Dorsolateral prefrontal cortex (tissue), 122 donors: ENCODE measurements at places on chromosomes 12 and 14.

DNA sequence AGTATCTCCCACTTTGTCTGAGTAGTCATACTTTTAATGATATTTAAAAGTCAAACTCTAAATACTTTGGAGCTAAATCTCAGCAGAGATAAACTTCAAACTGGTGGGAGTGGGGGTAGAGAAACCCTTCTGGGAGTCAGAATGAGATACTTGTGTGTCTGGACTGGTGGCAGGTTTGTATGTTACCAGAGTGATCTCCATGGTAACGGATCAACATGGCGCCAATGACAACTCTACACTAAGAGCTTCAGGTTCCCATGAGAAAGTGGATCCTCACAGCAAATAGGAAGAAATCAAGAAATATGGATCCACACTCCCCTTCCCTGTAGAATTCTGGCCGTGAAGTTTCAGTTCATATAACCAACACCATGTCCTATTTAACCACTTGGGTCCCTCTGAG, 121.9 kb downstream of the ETV6 start:
- DNase-seq, result no peak

- peak; percentile 77 for DNase-seq
Measured at GRCh38 chr14:75279153-75279762, 630 bp downstream of the FOS start.

GRCh38 chr12:92968176-92968813, 39.2 kb upstream of the EEA1 start:
- DNase-seq, result no peak

DNA sequence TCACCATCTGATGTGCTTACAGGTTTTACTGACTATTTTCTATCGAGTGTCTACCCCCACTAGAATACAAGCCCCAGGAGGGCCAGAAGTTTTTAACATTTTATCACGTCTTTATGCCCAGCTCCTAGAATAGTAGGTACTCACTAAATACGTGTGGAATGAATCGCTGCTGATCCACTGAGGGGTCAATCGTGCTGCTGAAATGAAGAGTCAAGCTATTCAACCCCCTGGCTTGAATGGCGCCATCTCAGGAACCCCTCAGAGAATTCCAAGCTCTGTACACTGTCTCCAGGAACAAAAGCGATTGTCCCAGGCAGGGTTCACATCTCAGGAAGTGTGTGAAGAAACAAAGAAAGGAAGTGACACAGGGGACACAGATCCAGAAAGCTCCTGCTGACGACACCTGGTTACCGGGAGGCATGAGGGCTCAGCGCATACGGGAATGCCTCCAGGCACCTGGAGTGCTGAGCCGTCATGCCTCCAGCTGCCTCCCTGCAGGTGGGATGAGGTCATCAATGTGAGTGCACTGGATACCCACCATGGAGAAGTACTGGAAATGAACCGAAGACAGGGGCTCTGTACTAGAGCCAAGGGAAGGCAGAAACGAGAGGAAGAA, 45.6 kb downstream of the PITPNM2 start:
- no peak for DNase-seq
